ENCODE measurements at places on chromosomes 2 and 18.

- peak; percentile 57 for DNase-seq
These were observed 5.9 kb upstream of the MRPL19 start for GRCh38 chr2:75640621-75641121.

GRCh38 chr2:223744580-223744979, 92.8 kb downstream of the AP1S3 start:
- no peak for DNase-seq

DNA sequence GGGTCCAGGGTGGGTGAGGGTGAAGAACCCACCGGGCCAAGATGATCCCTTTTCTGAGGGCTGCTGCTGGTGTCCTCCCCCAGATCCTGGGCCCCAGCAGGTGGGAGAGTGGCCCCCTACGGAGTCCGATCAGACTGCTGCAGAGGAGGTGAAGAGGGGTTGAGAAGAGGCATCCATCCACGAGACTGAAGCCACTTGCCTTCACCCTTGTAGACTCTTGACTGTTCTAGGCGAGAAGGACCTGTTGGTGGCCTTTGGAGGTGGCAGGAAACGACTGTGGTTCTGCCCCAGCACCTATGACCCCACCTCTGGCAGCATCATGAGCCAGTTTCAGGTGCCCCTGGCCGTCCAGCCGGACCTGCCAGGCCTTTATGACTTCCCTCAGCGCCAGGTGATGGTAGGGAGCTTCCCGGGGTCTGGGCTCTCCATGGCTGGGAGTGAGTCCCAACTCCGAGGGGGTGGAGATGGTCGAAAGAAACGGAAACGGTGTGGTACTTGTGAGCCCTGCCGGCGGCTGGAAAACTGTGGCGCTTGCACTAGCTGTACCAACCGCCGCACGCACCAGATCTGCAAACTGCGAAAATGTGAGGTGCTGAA, 1.5 kb downstream of the TET3 start:
- DNase-seq = no peak

DNA sequence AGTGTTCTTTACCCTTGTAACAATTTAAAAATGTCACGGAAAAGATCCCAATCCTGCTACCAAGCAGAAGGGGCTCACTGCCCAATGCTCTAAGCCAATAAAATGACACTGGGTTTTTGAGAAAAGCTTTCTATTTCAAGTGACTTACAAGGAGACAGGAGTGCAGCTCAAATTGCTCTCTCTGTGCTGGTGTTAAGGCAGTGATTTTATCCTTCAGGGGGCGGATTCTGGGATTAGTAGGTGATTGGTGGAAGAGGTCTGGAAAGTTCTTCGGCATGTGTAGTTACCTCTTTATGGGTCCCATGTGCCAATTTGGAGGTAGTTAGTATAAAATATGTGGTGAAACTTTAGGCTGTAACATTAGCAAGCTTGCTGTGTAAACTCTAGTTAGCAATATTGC, 27.4 kb upstream of the MCM6 start:
- DNase-seq = no peak
